ENCODE measurements at places on chromosomes 6 and 20. TPM values are rescaled to one million over a fixed set of nuclear protein-coding genes. Genes with fewer than 3 reads are reported as not detected.

Gene TMEM14B
- total RNA-seq, result 16.5 TPM

GRCh38 chr20:16601047-16601446 is 27.8 kb upstream of the KIF16B start:
- DNase-seq, result no peak

Gene MAK
- not detected for total RNA-seq

DNA sequence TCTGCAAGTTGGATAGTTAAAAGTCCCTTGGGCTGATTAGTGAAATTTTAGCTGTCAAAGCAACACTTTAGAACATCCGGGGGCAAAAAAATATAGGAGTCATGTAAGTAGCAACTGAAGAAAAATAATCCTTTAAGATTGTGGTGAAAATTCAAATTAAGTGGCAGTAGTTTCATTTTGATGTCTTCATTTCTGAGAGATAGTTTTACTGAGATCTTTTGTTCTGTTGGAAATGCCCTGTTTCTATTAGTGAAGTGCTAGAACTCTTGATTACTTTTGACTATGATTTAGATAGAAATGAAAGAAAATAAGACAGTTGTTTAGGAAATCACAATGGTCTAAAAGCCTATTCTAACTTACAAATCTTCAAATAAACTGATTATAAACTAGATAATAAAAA is 587.3 kb upstream of the MMS22L start:
- DNase-seq, result no peak

Gene HLA-DRA
- 37.0 TPM for total RNA-seq

GRCh38 chr6:36349240-36349639 is 12.6 kb upstream of the BNIP5 start:
- peak; percentile 75 for DNase-seq

DNA sequence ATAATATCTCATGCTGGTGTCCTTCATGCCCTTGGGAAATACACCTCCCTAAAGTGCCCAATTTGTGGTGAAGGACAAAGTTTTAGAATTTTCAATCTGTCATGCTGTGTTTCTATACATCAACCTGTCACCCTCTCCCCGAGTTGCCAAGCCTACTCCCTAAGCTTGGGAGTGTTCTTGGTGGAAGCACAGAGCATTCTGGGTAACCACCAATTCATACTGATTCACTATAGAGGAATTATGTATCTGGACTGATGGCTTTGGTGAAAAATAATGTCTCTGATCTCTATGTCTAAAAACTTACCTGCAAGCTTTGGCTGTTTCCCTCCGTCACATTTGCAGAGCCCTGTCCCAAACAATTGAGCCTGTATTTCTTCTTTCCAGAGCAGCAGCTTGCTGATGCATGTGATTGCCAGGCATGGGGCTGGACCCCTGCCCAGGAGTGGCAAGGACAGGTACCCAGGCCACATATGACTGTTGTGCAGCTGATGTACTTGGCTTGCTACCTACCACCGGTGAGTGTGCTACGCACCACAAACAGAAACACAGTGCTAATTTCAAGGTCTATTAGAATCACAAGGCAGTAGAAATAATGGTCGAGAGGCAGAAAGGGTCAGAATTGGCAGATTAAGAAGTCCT is 202.8 kb upstream of the CITED2 start:
- DNase-seq, result no peak

DNA sequence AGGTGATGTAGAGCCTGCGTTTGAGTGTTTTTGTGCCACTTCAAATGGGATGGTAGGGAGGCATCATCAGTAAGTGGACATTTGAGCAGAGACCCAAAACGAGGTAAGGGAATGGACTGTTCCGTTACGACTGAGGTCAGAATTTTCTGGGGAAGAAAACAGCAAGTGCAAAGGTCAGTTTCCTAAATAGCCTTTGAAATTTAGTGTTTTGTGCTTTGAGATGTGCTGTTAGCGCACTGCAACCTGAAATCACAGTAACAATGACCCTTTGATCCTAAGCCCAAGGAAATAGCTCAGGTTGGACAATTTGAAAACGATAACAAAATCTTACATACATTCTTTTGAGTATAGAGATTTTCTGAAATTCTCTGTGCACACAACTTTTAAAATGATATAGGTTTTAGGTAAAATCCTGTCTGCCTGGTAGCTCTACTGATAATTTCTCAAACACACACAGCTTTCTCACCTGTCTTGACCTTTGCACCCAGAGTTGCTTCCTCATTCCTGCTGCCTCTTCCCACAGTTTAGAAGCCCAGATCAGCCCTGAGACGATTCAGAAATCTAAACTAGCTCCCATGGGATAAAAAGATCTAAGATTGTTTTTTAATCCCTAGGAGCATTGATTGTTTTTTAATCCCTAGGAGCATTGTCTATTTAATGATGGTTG is 22.1 kb downstream of the DCBLD1 start:
- DNase-seq, result peak; percentile 33

Gene BPIFA1
- total RNA-seq, result not detected

DNA sequence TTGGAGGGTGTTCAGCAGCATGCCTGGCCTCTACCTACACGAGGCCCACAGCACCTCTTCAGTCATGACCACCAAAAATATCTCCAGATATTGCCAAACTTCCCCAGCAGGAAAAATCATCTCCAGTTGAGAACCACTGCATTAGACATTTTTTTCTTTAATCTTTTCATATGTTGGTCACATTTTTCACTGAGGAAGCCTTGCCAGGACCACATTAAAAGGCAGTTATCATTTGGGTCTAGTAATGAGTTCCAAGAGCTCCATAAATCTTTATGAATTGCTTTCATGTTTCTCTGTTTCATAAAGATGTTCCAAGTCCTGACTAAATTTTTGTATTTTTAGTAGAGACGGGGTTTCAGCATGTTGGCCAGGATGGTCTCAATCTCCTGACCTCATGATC is 28.8 kb downstream of the MTRES1 start:
- no peak for DNase-seq

Gene HDGFL1
- not detected for total RNA-seq

Gene IPCEF1
- total RNA-seq, result 5.7 TPM

GRCh38 chr6:56959938-56960337 is 5.0 kb downstream of the BEND6 start:
- no peak for DNase-seq

Gene PBOV1
- total RNA-seq, result not detected

DNA sequence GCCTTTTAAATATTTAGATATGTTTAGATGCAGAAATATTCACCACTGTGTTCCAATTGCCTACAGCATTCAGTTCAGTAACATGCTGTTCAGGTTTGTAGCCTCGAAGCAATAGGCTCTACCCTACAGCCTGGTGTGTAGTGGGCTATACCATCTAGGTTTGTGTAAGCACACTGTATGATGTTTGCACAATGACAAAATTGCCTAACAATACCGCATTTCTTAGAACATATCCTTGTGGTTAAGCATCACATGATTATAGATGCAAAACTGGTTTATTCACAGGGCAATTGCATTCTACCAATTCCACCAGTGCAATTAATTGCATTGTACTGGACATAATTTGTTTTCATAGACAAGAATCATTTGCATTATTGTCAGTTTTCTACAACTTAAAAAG is 7.9 kb upstream of the SLC22A16 start:
- DNase-seq, result no peak

GRCh38 chr20:16364320-16364687 is 208.9 kb downstream of the KIF16B start:
- DNase-seq, result no peak

Gene TSBP1
- total RNA-seq, result not detected

- no peak for DNase-seq
These were observed 215.6 kb upstream of the ZNF217 start for GRCh38 chr20:53809217-53809616.

GRCh38 chr6:73696966-73697655 is 1.1 kb downstream of the CD109 start:
- DNase-seq, result no peak

Gene CLPSL2
- not detected for total RNA-seq

DNA sequence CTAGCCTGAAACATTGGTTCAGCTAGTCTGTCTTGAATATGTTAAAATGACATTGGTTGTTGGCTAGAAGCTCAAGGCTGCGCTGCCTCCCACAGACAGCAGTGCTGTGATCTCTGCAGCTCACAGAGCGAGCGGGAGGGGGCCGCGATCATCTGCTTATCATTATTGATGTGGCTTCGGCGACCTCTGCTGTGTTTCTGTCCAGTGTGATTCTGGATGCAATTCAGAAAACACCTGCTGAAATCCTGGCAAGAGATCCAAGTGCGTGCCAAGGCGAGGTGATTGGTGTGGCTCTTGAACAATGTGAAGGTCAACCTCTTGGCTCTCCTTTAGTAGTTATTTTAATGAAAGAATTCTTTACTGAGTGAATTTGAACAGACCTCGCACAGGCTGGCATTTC is 142.3 kb upstream of the SASH1 start:
- DNase-seq, result no peak

- no peak for DNase-seq
These were observed 62.0 kb upstream of the BCLAF1 start for GRCh38 chr6:136351518-136352110.

Gene PXMP4
- 1.6 TPM for total RNA-seq

DNA sequence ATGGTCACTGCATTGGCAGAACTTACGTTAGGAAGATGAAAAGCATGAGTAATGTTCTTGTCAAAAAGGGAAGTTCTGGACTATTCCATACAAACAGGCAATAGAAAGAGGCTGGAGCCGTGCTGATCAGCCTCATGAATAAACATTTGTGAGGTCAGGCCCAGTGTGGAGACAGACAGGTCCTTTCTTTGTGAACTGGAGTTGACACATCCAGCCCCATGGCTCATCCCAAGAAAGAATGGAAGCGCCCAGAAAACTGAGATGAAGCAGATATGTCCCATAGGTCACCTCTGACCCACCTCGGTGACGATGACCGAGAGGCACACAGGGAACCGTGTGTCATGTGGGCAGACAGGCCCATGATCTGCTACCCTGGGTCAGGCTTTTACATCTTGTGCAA is 276.0 kb upstream of the SGK1 start:
- DNase-seq, result no peak

Gene OTOR
- total RNA-seq, result not detected

- no peak for DNase-seq
These were observed 512.5 kb downstream of the BCKDHB start for GRCh38 chr6:80618953-80619352.

DNA sequence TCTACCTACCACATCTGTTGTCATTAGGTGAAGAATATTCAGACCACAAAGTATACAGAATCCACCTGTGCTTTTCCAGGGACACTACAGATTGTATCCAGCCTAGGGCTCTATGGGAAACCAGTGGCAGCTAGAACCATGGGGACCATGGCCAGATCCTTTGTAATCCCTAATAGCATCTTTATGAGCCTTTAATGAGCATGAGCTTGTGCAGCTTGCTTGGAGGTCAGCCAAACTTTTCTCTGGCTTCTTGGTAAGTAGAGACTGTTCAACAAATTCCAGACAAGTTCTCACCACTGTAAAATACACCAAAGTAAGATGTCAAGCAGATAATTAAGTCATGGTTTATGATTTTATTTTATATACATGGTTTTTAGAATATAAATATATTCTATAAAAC is 301.6 kb upstream of the ADGRB3 start:
- no peak for DNase-seq

Gene CTSA
- total RNA-seq, result 326 TPM

Gene LIME1
- total RNA-seq, result 24.4 TPM

DNA sequence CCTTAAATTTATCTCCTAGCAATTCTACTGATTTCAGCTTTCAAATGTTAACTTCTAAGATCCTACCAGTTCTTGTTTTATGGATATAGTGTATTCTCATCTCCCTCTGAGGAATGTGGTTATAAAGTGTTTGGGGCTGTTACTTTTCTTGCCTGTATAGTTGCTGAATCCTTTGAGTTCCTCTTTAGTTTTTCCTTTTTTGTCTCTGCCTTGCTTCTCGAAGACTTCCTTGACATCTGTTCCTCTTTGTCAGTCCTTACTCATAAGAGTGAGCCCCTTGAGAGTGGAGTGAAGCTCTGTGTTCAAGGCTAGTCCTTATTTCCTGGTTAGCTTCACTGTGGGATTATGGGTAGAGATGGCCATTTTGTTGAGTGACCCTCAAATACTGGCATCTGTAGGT is 84.6 kb downstream of the ELOVL4 start:
- DNase-seq, result no peak

Gene NT5E
- total RNA-seq, result 71.8 TPM

- DNase-seq, result no peak
These were observed 147.5 kb downstream of the PHF3 start for GRCh38 chr6:63783096-63783495.

DNA sequence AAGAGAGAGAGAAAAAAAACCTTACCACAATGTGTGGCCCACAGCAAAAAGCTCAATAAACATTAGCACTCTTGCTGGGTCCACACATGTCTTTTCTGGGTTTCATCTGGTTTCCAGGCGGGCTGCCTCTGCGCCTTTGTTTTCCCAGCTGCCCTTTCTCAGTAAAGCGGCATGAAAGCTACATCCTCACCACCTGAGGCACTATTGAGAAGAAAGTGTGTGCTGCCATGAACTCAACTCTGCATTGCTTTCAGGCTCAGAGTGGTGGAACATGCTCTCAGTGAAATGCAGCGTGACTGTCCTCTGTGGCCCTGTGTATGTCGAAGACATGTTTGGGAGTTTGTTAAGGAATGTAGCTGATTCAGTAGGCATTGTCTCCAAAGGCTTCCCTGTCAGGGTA is 102.3 kb downstream of the LYRM2 start:
- DNase-seq, result no peak

- no peak for DNase-seq
These were observed 16.8 kb upstream of the DCBLD1 start for GRCh38 chr6:117465691-117466090.

DNA sequence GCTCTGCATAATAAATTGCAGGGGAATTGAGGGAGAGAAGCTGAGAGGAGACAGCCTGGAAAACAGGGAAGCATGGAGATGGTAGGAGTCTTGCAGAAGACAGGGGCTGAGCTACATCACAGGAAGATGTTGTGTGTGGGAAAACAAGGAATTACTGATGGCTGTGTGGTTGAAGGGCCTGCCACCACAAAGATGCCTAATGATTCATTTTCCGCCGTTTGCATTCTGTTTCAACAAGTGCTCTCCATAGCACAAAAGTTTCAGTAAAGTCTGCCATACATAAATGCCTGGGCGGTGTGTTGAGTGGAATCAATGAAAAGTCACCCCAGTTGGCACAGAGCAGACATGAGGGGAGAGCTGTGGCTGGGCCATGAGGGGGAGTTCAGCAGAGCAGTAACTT is 5.6 kb upstream of the KLHL31 start:
- no peak for DNase-seq

Gene BCAS1
- 69.9 TPM for total RNA-seq

- DNase-seq, result peak; percentile 25
These were observed 498.3 kb upstream of the SULF2 start for GRCh38 chr20:48283470-48284110.

GRCh38 chr20:24729896-24730605 is 219.0 kb upstream of the CST7 start:
- no peak for DNase-seq

Gene PBX2
- total RNA-seq, result 44.5 TPM

Gene ATF6B
- 109 TPM for total RNA-seq

DNA sequence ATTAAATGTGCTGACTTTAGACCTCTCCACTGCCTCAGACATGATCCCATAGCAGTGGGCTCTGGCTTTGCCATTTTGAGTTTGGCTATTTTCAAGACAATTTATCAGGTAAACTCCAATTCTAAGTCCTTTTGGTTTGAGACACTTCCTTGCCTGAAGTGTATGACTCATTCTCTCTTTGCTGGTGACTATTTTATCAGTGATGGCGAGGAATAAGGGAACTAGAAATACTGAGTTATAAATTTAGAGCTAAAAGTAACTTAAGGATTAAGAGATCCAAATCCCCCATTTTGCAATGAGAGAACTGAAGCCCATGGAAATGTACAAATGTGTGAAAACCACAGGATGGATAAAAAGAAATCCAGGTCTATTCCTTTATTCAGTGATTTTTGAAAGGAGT is 30.9 kb upstream of the CD83 start:
- DNase-seq, result no peak
